NCI-H2171 (cell line): ENCODE measurements at places on chromosomes 13 and 19.

DNA sequence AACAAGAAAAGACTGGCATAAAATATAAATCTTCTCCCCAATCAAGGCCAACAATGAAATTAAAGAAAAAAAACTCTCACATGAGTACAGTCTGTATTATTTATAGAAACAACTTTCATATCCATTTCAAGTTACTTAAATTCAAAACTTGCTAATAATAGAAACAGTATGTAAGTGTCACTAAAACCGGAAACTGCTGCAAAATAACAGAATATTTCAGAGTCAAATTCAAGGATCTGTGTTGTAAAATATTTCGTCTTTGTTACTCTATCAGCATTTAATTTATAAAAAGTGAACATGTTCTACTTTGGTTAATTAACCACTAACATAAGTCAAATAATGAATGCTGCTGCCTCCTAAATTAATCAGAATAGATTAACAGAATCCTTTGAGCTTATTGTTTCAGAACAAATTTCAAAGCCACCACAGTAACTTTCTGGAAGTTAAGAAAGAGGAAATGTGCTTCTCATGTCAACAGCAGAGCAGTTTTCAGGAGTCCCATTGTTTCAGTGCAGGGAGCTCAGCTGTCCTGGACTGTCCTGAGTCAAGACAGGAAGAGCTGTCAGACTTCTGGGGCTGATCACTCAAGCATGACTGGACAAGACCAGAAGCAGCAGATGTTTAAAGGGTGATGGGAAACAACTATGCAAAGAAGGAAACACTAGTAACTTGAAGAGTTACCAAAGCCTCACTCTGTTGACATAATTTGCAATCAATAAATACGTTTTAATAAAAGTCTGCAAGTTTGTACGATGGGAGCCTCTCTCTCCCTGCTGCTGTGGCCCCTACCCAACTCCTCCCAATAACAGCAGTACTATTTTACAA, 76.9 kb downstream of the FOXO1 start:
- no peak for DNase-seq

DNA sequence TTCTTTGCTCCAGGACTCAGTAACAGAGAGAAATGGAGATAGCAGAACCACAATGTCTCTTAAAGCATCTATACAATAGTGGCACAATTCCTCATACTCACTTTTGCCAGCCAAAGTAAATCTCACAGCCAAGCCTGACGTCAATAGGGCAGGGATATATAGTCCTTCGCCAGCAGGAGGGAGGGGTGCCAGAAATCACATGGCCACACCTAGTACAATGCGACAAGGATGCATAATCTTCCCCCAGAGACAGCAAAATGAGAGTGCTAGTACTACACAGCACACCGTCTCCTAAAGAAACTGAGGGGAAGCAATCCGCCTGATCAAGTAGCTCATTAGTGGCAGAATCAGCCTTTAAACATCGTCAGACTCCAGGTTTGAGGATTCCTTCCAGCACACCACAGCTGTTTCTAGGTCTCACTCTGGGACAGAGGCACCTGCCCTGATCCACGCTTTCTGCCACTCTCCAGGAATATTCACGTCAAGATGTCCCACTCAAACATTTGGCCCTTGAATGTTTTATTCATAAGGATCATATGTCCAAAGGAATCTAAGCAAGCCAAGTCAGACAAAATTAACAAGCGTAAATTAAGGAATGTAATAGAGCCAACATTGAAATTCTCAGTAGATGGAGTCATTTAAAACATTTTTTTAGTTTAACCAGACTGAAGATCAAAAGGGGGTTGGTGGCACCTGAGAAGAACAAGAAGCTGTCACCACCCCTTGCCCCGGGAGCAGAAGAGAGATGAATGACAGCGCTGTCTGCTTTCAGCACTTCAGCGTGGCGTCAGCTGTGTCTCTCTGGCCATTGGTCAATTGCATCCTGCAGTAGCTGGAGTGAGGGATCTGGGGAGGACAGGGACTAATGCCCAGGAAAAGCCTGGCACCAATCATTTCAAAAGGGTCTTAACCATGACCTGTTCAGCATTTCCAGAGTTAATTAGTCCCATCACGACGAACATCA, 63.5 kb upstream of the SERP2 start:
- DNase-seq = no peak

DNA sequence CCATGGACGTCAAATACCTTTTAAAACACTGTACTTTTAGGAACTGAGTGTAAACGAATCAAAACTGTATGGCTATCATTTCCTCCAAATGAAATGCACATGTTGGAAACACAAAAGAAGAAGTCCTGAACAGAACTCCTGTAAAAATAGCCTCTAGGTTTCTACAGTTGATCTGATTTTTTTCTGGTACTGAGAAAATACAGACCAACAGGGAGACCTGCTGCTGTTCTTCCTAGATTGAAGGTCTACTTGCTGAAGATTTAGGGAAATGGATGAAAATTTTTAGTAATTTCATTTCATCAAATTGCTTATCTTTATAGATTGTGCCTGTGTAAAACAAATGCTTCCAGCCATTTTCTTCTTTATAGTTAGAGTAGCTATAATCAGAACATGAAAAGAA, 520.4 kb downstream of the SLITRK6 start:
- DNase-seq = no peak

- DNase-seq = no peak
These were observed 48.8 kb downstream of the BICRA start for GRCh38 chr19:47657719-47658118.

- no peak for DNase-seq
These were observed 4.9 kb upstream of the ZSWIM4 start for GRCh38 chr19:13790354-13790753.

DNA sequence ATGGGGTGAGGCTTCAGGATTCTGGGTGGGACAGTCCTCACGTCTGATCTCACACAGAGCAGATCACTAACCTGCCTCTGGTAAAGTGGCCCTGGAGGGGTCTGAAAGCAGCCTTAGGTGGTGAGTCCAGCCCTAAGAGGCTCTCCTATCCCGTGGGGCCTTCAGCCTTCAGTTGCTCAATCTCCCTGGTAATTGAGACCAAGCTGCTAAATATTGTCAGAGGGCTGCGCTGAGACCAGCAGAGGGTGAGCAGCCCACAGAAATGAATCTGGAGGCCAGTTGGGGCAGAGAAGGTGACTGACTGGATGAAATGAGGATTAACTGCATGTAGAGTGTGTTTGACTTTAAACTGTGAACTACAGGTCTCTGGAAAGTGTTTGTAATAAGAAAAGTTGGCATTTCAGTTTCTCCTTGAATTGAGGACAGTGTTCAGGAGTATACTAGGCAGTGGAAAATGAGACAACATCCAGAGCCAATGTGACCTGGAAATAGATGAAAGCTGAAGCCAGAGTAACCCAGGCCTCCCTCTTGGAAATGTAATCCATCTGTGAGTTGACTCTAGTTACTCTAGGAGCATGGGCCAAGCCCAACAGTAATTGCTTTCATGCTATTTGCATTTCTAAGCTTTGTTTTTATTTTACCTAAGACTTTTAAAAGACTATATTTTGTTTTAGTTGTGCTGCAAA, 14.3 kb upstream of the HSPH1 start:
- DNase-seq = no peak
